SK-N-SH treated with all-trans-retinoic acid at 6 μM for 48 hours (cell line): ENCODE measurements at places on chromosomes 4 and X.

GRCh38 chr4:123444290-123444731 is 47.7 kb downstream of the SPRY1 start:
- peak; percentile 32; the same call in 1 of the 3 replicates for ATAC-seq

- no peak for ATAC-seq
Measured at GRCh38 chr4:155734065-155734464, 24.8 kb upstream of the GUCY1B1 start.

- ATAC-seq, result no peak
Measured at GRCh38 chr4:104591510-104591911, 96.8 kb upstream of the CXXC4 start.

DNA sequence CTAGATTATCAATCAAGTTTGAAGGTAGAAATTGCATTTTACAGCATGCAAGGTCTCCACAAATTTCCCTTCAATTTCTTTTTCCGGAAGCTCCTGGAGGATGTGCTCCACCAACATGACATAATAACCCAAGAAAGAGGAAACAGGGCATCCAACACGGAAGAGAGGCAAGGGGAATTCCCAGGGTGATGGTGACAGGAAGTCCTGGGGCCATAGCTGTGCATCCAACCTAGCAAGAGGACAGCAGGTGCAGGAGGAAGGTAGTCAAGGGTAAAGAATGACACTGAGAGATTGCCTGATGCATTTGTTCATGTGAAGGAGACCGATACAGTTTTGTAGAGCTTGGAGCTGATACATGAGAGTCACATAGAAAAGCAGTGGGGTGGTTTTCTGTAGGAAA is 115.7 kb upstream of the LSM6 start:
- no peak for ATAC-seq

DNA sequence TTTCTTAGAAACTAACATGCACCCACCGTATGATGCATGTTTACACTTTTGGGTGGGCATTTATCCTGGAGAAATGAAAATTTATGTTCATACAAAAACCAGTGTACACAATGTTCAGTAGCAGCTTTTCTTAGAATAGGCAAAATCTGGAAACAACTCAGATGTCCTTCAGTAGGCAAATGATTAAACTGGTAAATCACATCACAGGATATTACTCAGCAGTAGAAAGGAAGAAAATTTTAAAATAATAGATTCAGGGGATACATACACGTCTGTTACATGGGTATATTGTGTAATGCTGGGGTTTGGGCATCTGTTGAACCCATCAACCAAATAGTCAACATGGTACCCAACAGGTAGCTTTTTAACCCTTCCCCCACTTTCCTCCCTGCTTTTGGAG is 25.2 kb upstream of the HSPA4L start:
- no peak for ATAC-seq

DNA sequence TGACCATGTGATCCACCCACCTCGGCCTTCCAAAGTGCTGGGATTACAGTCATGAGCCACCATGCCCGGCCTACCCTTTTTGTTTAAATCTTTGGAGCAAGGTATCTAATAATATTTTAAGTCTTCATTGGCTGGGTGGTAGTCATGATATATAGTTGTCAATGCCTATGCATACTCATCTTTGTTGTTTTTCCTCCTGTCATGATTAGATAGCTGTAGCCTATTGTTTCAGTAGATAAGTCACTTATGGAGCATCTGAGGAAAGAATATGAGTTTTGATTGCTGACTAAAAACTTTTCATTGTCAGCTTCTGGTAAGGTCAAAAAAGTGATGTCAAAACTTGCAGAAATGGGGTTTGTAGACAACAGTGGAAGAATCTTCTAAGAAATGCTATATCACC is 119.8 kb downstream of the KDM6A start:
- ATAC-seq, result no peak

DNA sequence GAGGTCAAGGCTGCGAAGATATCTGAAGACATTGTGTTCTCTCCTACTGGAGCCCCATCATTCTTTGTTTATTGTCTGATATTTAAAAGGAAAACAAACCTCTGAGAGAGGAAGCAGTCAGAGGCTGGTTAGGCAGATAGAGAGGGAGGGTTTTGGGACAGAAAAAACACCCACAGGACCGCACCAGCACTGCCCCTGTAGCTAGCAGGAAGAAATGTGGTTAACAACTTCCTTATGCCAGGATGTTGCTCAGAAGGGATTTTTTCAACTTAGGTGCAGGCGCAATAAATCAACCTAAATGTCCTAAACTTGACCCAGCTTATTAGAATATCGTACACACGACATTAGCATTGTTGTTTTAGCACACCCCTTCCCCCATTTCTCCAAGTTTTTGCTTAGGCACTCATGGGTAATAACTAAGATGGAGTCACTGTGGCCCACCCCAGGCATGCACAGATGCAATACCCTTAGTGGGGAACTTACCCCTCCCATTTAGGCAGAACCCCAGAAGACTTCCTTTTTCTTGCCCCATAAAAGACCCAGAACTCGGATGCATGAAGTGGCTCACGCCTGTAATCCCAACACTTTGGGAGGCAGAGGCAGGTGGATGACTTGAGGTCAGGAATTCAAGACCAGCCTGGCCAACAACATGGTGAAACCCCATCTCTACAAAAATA is 2.8 kb upstream of the ZNF718 start:
- ATAC-seq, result no peak

DNA sequence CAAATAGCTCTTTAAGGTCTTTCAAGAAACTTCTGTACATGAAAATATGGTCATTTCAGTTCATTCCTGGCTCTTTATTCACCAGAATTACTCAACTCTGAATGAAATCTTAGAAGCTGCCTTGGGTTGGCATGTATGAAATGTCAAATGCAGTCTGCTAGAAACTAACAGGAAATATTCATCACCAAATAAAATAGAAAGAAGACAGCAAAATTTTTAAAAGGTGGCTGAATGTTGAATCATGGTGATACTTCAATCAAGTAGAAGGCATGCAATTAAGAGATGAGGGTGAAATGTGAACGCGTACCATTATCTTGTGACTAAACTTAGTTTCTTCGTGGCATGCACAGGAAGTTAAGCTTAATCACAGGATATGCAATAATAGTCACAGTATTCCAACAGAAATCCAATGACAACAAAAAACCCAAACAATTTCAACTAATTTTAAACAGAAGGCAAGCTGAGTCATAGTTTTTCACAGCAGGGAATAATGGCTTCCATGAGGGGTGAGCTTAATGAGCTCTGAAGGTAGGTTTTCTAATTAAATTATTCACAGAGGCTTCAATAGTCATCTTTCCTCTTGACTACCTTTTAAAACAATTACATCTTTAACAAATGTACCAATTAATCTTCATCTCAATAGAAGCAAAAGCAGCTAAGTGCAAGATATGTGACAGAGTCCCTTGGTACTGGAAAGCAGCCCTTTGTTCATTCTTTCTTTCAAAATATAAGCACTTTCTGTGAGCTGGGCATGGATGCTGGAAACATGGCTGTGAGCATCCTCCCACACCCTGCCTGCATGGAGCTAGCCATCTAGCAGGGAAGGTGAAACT is 44.5 kb downstream of the SCFD2 start:
- ATAC-seq, result peak; percentile 87

- peak; percentile 84 for ATAC-seq
Measured at GRCh38 chrX:68710870-68711576, 63.6 kb downstream of the STARD8 start.

GRCh38 chr4:141977433-141977832 is 341.1 kb downstream of the IL15 start:
- no peak for ATAC-seq

- no peak for ATAC-seq
Measured at GRCh38 chr4:81421346-81422218, 50.1 kb downstream of the RASGEF1B start.

GRCh38 chr4:100566396-100566795 is 48.6 kb upstream of the EMCN start:
- ATAC-seq, result no peak

DNA sequence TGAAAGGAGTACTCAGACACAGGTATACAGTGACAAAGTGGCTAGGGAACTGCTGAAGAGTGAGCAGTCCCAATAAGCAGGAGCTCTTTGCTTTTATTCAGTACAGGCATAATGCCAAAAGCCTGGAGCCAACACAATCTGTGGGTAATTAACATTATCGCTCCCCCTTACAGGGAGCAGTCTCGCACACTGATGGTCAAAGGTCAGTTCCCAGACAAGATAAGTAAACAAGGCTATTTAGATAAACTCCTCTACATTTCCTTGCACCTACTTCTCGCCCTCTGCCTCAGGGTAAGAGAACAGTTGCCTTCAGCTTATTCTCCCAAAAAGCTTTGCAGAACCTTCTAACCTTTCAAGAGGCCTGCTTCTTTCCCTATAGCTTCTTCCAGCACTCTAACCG is 73.9 kb upstream of the TAF9B start:
- no peak for ATAC-seq

DNA sequence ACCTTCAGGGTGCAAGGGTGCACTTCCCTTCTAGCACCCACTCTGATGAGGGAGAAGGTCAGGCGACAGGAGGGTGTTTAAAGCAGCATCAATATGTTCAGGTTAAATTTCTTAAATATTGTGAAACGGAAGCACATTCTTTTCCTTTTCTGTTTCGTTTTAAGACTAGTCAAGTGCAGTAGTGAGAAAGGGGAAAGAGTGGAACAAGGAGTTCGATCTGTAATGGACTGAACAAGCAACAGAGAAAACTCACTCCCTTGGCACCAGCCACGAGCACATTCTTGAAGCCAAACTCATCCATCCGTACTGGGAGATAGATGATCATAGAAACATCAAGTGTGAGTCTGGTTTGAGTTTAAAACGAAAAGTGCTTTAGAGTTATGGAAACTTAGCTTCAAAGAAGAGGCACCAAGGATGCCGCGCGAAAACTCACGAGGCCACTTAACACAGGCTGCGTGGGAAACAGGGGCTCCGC is 815 bp downstream of the FAM53A start:
- ATAC-seq, result peak; percentile 80

DNA sequence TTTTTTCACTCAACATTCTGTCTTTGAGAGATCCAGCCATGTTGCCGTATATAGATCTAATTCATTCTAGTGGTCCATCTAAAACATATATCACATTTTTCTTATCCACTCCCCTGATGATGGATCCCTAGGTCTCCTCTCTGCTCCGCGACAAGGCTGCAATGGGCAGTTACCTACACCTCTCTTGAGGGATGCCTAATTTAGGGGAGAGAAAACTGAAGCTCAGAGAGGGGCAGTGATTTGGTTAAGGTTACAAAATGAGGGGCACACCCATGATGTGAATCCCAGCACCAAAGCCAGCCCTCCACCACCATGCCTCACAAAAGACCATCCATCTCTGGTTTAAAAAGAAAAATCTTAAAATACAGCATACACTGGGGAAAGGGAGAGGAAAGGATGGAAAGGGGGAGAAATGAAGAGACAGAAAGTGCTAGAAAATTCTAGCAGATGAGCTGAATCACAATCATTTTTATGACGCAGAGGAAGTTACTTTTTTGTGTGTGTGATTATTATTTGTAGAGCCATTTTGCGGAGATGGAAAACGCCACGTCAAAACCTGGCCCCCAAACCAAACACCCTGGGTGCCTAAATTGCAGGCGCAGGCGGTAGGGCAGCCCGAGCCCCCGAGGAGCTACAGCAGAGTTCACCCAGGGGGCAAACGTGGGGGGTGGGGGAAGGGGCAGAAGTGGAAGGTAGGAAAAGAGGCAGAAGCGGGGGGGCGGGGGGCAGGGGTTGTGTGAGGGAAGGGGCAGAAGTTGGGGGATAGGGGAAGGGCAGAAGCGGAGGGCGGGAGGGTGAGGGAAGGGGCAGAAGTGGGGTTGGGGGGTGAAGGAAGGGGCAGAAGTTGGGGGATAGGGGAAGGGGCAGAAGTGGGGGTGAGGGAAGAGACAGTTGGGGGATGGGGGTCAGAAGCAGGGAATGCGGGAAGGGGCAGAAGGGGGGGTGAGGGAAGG is 1.3 kb upstream of the TSPYL2 start:
- no peak for ATAC-seq

DNA sequence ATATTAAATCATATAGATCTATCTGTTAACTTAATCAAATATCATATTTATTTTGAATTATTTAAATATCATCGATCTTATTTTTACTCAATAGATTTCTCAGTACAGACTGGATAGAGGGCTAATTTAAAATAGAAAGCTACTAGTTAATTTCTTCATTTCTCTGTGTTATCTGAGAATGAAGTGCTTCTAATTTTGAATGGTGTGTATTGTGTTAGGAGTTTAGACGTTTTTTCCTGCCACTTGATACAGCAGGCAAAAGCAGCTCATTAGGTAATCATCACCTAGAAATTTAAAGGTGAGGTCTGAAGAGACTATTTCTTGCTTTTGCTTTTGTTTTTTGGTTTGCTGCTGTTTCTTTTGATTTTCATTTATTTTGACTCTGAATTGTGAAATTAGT is 948.8 kb upstream of the TENM3 start:
- no peak for ATAC-seq

DNA sequence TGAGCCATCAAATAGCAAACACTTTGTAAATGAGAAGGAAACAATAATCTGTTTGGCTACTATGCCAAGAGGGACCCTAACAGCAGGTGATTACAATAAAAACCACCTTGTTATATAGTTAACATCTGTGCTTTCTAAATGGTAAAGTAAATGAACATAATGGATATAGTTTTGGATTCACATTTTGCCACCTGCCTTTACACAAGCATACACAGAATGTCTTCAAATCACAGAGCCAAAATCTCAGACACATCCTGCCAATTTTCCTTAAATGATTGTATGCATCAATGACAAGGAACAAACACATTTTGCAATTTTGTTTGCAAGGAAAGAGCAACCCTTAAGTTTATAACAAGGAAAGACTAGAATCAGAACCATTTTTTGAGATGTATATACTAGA is 334.2 kb downstream of the FSTL5 start:
- ATAC-seq, result no peak

- ATAC-seq, result no peak
Measured at GRCh38 chr4:785332-786073, 40.4 kb downstream of the CPLX1 start.

- no peak for ATAC-seq
Measured at GRCh38 chrX:98607739-98608138, 1724.0 kb downstream of the RPA4 start.

GRCh38 chr4:72715299-72715698 is 146.3 kb upstream of the ADAMTS3 start:
- no peak for ATAC-seq

DNA sequence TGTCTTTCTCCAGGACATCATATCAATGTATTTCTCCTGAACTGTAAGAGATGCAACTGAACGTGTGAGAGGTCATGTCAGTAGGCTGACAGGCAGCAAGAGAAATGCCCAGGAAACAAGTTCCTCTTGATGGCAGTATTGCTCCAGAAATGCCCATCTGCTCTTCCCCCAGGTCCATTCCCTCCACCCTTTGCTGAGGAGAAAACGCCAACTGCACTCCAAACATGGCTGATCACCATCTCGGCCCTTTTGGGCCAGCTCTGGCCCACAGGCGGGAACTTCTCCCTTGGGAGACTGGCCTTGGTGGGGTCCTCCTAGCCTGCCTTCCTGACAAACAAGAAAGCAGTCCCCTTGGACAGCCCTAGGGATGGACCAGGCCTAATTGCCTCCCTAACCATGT is 276.5 kb upstream of the AGTR2 start:
- ATAC-seq, result peak; percentile 73

GRCh38 chrX:1657367-1658070 is 42.7 kb downstream of the ASMT start:
- peak; percentile 74 for ATAC-seq
